ENCODE measurements at places on chromosomes 3 and 15.

DNA sequence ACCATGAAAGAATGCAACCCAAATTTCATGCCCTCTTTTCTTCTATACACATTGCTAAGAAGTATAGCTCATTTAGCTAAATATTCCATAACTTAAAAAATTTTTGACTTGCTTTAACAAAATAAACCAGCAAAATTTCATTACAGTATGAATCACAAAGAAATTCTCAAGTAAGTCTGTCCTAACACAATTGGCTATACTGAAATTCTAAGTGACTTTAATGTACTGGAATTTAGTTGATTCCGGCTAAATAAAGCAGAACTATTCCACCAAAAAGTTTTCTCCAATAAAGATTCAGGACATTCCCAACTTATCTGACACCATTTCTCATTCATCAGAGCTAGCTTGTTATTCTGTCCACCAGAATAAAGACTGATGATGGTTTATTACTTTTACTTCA lies 23.8 kb downstream of the LRRFIP2 start:
- no peak for DNase-seq

GRCh38 chr3:175199961-175200360 lies 340.8 kb downstream of the NAALADL2 start:
- no peak for DNase-seq

GRCh38 chr3:197376020-197376419 lies 77.6 kb upstream of the DLG1 start:
- DNase-seq, result no peak

DNA sequence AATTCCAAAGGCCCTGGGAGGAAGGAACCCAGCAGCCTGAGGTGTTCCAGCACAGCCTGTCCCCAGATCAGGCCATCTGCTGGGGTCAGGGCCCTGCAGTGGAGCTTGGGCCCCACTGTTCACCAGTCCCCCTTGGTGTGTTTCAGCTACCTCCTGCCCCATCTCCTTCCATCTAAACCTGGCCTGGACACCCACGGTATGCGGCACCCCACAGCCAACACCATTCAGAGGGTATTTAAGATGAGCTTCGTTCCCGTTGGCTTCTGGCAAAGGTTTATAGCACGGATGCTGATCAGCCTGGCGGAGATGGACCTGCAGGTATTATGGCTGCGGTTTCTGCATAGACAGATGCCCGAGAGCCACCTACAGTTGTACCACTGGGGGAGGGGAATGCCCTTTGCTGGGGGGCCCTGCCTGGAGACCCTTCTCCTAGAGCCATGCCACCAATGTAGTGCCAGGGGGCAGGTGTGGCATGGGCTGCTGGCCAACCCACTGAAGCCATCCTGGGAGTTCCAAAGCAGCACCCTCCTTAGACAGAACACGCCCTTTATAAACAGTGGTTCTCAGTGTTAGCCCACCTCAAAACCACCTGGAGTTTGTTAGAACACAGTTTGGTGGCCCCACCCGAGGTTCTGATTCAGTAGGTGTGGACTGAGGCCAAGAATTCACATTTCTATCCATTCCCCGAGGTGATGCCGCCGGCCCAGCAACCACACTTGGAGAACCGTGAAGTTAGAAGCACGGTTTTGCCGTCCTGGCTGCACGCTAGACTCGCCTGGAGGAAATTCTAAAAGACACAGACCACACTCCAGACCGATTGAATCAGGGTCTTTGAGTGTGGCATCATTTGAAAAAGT lies 126.9 kb downstream of the LRRK1 start:
- DNase-seq, result peak; percentile 62

DNA sequence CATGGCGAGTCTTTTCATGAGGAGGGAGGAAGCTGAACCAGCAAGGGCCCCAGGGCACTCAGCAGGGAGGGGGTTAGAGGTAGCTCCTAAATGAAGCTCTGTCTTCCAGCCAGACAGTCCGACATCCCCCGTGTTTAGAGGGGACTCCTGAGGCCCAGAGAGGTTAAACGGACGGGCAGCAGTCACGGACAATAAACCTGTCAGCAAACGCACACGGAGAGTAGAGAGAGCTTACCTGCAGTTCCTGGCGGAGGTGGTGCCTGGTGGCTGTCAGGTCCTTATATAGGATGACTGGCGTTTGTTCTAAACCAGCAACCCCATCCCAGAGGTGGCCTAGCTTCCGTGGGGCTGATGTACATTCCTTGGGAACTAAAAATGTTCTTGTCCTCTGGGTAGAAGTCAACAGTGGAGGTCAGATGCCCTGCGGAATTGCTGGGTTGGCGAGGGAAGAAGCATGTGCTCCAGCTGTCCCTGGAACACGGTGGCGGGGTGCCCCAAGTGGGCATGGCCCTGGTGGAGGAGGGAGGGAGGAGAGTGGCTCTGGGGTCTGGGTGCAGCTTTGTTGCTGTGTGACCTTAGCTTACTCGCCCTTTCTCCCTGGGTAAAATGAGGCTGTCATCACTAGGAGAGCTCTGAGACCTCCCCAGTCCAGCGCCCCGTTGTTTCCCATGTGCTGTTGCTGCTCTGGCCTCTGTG lies 2.1 kb downstream of the GHRL start:
- DNase-seq, result no peak

DNA sequence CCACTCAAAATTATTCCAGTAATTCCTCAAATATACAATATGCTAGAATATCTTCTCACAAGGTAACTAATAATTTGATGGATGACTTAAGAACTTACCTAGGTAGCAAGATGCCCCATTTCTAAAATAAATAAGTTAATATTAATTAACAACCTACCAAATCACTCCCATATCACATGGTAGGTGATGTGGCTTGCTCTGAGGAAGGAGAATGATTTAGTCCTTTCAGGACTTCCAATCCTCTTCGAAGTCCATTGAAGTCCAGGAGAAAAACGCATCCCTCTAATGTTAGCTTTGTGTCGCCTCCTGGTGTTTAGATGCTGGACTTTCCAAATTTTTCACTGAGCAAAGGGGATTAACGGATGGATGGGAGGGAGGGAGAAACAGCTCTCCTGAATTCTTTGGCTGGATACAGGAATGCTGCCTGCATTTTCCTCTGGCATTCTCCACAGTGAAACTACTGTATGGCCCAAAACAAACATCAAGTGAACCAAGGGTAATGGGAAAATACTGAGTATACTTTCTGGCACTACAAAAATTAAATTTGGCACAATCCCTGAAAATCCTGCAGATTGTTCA lies 58.6 kb downstream of the PRICKLE2 start:
- no peak for DNase-seq

GRCh38 chr15:84391191-84391590 lies 155.6 kb downstream of the GOLGA6L4 start:
- DNase-seq, result no peak

DNA sequence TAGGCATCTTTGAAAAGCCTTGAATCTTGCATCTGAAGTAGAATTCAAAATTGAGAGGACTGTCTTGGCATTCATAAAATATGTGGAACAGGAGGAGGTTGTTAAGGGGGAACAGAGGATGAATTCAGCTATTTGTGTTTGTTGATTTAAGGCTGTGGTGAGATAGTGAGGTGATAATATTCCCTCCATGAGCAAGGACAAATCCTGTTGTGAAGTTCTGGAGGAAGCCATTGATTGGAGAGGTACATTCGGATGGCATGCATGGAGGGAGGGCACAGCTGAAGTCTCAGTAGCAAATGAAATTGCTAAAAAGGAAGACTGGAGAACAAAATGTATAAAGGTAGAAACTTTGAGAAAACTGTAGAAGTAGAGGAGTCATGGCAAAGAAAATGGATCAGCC lies 443.8 kb downstream of the NLGN1 start:
- no peak for DNase-seq

DNA sequence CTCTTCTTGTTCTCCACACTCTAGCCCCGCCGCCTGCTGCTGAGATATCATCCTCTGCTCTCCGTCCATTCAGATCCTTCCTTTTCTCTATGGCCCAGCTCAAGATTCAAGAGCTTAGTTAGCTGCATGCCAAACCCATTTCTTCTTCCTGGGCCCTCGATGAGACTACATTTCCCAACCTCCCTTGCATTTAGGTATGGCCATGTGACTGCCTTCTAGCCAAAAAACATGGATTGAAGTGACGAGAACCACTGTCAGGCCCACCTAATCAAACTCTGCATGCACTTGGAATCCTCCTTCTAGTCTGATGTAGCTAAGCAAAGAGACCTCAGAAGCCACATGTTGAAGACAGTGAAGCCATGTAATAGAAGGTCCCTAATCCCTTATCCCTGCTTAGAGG lies 308.2 kb downstream of the VPS13C start:
- no peak for DNase-seq

DNA sequence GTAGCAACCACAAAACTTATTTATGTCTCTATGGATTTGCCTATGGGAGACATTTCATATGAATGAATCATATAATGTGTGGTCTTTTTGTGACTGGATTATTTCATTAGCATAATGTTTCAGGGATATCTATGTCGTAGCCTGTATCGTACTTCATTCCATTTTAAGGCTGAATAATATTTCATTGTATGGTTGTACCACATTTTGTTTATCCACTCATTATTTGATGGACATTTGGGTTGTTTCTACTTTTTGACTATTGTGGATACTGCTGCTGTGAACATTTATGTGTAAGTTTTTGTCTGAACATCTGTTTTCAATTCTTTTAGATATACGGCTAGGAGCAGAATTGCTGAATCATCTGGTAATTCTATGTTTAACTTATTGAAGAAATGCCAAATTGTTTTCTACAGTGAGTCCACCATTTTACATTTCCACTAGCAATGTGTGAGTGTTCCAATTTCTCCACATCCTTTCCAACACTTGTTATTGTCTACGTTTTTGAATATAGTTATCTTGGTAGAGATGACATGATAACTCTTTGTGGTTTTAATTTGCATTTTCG lies 134.4 kb upstream of the DAZL start:
- DNase-seq, result no peak

- peak; percentile 81 for DNase-seq
Measured at GRCh38 chr15:52651868-52652267, 27.3 kb downstream of the ATOSA start.

DNA sequence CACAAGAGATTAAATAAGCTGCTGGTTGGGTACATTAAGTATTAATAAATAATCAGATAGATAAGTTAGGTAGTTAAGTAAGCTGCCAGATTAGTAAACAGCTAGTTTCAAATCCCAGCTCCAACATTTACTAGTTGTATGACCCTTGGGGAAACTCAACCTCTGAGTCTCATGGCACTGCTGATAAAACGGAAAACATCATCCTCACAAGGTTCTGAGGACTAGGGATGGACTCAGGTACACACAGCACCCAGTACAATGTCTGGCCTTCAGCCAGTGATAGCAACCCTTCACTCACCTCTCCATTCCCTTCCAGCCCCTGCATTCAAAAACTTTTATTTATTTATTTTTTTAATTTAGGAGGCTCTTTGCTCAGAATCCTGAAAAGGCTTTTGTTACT lies 32.3 kb downstream of the B3GNT5 start:
- DNase-seq, result no peak

DNA sequence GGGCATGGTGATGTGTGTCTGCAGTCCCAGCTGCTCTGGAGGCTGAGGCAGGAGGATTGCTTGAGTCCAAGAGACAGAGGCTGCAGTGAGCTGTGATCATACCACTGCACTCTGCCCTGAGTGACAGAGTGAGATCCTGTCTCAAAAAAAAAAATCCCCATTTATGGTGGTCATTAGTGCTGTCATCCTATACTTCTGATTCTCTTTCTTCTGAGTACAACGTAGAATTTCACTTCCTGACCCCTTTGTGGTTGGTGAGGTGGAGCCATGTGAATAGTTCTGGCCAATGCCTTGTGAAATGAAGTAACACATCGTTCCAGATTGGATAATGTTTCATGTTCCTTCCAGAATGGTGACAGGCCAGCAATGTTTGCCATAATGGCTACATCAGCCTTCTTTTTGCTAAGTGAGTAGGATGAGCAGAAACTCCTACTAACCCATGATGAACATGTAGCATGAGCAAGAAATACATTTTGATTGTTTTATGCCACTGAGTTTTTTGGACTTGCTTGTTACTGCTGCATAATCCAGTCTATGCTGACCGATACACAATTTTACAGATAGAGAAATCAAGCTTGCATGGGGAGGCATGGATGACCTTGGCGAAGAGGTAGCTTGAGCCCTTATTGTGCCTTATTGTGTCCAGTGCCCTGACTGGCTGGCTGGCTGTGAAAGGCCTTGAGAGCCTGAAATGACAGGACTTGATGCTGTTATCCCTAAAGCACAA lies 30.9 kb upstream of the TLE3 start:
- no peak for DNase-seq

DNA sequence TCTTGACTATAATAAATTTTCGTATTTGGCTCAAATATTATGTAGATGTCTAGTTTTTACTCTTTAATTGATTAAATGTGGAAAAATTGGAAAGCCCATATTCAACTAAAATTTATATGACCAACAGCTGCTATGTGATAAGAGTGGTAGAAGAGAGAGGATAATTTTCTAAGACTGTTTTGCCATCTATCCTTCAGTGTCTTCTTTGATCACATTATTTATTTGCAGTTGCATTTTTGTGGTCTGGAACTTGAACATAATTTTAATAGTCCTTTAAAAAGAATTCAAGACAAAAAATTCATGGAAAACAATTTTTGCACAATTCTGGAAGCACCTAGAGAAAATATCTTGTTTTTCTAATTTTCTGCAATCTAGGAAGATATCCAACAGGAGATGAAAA lies 213.3 kb upstream of the THBS1 start:
- DNase-seq, result no peak

- no peak for DNase-seq
Measured at GRCh38 chr3:120399372-120399771, 50.2 kb upstream of the LRRC58 start.

DNA sequence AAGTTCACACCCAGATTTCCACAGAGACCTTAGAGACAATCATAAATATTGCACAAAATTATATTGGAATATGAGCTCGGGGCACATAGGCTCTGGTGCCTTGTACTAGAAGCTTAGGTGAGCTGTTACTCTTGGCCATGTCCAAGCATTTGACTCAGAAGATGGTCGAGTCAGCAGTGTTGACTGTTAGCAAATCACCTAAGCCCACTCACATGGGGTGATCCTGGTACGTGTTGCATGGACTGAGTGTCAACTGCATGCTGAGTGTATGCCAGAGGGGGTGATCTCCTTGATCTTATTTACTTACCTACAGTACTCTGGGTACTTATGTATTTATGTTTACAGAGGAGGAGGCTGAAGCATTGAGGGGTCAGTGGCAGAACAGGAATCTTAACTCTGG lies 14.0 kb downstream of the SMAD3 start:
- no peak for DNase-seq

DNA sequence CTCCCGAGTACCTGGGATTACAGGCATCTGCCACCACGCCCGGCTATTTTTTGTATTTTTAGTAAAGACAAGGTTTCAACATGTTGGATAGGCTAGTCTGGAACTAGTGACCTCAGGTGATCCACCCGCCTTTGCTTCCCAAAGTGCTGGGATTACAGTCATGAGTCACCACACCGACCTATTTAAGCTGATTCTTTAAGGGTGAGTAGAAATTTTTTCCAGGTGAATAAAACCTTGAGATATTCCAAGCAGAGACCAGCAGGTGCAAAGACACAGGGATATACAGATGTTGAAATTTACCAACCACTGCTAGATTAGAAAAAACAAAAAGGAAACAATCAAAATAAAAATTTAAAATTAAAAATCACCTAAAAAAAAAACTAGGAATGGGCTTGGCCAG lies 74.4 kb upstream of the CHRNB4 start:
- no peak for DNase-seq

Measured in posterior vena cava (tissue), 2 donors.